GM04504 (cell line): ENCODE measurements at places on chromosomes 5 and 9.
A peak's percentile ranks its signal among the peaks of the same experiment; 100 is the strongest.

DNA sequence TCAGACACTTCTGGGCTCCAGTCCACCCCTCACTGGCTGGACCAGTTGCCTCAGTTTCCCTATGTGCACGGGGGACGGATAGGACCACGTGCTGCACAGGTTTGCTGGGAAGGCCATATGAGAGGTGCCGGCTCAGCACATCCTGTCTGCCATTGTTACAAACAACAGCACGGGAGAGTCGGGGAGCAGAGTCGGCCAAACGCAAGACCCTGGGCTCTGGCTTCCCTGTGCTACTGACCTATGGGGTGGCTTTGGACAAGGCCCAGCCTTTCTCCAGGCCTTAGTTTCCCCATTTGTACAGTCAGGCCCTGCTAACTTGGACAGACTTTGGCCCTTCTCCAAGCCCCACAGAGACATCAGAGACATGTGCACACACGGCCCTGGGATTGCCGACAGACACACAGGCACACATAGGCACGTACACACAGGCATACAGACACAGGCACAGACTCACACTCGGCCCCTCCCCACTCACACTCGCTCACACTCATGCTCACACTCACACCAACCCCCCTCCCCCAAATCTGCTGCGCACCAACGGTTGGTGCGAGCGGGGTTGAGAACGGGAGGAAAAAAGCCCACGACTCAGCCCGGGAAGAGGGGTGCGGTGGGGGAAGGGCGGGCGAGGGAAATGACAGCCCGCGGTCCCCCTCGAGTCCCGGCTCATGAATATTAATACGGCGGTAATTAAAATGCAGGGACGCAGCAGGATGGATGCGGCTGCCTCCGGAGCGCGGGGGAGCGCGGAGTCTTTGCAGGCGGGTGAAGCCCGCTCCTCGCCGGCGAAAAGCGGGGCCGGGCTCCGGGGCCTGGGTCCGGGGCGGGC, 133.0 kb downstream of the C9orf50 start:
- no peak for DNase-seq

DNA sequence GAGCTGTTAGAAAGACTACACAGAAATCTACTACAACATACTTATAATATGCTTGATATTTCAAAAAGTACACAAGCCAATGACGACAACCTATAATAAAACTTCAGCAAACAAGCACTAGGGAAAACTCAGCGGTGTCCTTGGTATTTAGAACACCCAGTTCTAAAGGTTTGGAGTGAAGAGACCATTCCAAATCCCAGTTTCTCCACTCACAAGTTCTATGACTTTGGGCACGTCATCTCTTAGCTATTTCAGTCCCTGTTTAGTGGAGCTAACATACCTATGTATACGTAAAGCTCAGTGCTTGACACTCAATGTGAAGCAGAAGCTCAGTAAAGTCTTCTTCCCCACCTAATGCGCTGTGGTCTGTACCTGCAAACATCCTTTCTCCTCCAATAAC, 52.8 kb downstream of the MLLT3 start:
- DNase-seq, result no peak

- no peak for DNase-seq
Measured at GRCh38 chr9:88984543-88984883, 6.8 kb upstream of the S1PR3 start.

GRCh38 chr5:65483546-65484346, 2.0 kb upstream of the ADAMTS6 start:
- peak; percentile 49 for DNase-seq

GRCh38 chr9:14207352-14207995, 106.5 kb downstream of the NFIB start:
- DNase-seq, result no peak

GRCh38 chr5:36089989-36090388, 23.3 kb upstream of the UGT3A2 start:
- DNase-seq, result peak; percentile 9

GRCh38 chr9:19408693-19409400, at the start of gene ACER2:
TSS of gene ACER2 (plus strand) at chr9:19409009. CDS start at chr9:19409085, 76 bp downstream.
- peak; percentile 74 for DNase-seq

DNA sequence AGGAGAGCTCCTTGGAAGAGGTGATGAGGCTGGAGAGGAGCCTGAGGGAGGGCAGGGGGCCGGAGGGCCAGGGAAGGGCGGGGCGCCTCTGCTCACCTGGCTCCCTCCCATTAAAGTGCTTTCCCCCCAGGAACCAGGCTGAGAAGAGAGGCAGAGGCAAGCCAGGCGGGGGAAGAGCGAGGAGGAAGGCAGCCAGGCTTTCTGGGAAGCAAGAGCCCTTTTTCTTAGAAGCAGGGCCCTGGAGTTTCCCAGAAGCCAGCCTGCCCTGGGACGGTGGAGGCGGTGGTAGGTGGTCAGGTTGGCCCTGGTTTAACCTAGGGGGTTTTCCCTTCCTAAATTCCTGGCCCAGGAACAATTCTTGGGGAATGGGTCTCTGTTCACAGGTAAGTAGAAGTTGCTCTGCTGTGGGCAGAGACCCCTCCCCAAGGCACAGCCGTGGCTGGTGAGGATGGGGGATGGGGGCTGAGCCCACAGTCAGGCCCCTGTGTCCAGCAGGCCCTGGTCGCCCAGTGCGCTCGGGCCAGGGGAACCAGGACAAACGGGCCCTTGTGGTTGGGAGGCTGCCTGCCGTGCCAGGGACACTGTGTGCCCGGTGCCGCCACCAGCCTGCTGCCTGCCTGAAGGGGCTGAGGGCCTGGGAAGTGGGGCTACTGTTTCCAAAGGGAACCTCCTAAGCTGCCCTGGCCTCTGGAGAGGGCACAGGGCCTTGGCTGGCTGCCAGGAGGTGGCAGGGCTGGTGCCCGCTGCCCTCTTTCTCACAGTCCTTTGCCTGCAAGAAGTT, 16.6 kb upstream of the RALGDS start:
- DNase-seq, result no peak

- DNase-seq, result no peak
Measured at GRCh38 chr9:127817881-127818434, 15.3 kb downstream of the FPGS start.

DNA sequence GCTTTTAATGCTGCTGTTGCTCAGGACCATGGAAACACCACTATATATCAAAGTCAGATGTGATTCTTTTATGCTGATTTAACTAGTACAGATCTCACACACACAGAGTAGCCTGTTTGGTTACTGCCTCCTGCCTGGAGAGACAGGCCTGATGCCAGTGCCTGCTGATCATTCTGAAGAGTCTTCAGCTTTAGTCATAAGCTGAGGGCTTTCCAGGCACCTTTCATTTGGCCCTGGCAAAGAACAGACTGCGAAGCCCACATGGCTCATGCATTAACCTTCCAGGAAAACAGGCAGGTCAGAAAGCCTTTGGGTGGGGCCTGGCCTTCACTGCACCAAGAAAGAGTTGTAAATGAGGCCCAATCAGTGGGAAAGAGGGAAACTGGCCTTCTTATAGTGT, 144.7 kb downstream of the SAXO1 start:
- peak; percentile 32 for DNase-seq

- DNase-seq, result no peak
Measured at GRCh38 chr5:30866142-30866541, 327.3 kb upstream of the CDH6 start.

DNA sequence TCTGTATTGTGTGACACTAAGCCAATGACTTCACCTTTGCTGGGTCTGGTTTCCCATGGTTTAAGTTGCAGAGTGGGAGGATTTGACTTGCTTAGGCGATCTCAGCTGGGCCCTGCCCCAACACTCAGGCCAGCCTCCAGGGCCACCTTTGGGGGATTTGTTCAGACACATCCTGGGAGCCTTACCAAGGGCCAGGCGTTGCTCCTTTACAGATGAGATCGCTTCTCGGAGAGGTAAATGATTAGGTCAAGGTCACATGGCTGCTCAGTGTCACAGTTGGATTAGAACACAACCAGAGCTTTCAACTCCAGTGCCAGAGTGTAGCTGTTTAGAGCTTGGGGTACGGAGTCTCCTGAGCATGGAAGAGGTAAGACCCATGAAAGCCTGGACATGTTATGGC, 57.5 kb downstream of the COL27A1 start:
- DNase-seq, result no peak

- no peak for DNase-seq
Measured at GRCh38 chr9:2800394-2801179, 43.3 kb downstream of the PUM3 start.

DNA sequence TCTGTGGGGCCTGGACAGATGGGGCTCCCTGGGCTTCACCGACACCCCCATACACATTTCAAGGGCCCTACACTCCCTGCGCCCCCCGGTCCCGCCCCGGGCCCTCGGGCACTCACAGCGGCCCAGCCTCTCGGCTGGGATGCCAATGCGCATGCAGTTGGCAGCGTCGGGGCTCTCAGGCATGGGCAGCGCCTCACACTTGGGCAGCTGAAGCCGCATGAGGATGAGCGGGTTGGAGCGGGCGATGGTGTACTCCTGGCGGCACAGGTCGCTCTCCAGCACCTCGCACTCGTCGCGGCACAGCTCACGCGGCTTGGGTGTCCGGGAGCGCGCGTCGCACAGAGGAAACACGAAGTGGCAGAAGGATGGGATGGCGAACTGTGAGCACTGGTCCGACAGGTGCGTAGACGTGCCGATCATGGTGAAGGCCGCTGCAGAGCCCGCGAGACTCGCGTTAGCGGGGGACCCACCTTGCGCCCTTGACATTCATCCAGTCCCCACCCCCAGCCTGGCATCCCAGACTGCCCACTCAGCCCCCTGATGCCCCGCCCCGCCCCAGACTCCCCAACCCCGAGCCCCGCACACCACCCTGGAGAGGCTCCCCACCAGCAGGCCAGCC, 216.9 kb downstream of the ROR2 start:
- no peak for DNase-seq

DNA sequence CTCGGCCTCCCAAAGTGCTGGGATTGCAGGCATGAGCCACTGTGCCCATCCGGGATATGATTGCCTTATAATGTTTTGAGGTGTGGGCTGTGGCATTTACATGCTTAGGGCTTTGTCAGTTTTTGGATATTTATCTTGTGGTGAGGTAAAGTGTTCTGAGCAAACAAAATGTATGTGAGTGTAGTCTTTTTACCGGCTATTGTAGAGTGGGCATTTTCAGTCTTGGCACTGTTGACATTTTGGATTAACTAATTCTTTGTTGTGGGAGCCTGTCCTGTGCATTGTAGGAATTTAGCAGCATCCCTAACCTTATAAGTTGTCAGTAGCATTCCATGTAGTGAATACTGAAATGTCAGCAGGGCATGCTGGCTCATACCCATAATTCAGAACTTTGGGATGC, 21.6 kb downstream of the G3BP1 start:
- DNase-seq, result no peak

DNA sequence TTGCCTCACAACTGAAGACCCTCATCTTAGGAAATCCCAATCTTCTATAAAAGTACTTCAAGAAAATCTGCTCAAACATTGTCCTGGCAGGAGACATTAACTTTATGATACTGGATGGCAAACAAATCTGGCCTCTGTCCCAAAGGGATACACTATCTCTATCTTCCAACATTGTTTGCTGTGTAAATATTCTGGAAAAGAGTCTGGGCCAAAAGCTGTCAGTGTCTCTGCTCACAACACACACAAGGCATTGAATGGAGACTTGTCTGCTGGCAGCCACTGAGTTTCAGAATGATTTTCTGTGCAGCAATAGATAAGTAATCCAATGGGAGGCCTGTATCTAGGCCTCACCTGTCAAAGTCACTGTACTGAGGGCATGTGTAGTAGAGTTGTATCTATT, 471.1 kb downstream of the DMAC1 start:
- no peak for DNase-seq

DNA sequence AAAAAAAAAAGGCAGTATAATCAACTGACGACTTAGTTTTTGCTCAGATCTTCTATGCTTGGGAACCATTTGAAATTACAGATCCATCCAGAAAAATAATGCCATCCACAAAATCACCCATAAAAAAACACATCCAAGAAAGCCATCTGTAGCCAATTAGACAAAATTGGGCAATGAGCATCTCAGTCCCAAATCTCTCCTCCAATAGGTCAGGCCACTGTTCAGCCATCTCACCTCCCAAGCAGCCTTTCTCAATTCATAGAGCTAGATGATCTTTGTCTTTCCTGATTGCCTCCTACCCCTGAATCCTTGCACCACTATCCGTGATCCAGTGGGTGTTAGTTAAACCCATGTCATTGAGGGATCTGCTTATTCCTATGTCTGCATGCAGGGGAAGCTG, 139.6 kb downstream of the SCAMP1 start:
- no peak for DNase-seq

- no peak for DNase-seq
Measured at GRCh38 chr5:66180282-66181155, 36.4 kb downstream of the SREK1 start.

GRCh38 chr9:77912895-77913693, 118.5 kb downstream of the GNAQ start:
- no peak for DNase-seq

DNA sequence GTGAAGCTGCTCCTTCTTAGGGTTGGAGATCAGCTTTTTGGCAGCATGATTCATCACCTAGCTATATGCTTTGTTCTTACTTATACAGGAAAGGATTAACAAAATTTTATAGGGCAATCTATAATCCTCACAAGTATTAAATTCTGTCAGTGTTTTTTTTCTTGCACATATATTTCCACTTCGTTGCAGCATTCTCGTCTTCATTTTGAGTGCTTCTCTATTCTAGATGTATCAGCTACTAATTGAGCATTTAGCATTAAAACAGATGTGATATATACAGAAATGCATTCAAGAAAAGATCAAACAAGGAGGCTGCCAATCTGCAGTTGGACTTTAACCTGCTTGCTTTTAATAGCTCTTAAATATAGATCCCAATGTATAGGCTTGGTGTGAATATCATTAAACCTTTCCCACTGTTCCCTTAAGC, 3.6 kb upstream of the CTXN3 start:
- no peak for DNase-seq

GRCh38 chr9:120878188-120879130, 1.5 kb upstream of the PHF19 start:
- DNase-seq, result no peak

DNA sequence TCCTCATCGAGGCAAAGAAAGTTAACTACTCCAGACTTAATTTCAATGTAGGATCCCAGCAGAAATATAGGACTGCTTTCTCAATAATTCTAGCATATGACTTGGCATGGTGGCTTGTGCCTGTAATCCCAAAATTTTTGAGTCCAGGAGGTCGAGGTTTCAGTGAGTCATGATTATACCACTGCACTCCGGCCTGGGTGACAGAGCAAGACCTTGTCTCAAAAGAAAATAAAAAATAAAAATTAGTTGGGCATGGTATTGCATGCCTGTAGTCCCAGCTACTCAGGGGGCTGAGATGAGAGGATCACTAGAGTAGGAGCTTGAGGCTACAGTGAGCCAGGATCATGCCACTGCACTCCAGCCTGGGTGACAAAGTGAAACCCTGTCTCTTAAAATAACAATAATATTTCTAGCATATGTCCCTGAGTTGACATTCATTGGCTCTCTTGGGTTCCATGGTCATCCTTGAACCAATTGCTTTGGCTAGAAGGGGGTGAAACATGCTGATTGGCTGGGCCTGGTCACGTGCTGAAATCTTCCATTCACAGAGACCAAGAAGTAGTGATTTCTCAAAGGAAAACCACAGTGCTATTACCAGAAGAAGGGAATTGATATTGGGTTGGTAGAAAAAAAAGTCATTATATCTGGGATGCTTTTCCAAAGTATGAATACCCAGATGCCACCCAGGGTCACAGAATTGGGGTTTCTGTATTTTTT, 31.6 kb upstream of the GARNL3 start:
- no peak for DNase-seq

GRCh38 chr5:134647750-134648424, 698 bp upstream of the SEC24A start:
- no peak for DNase-seq

- peak; percentile 85 for DNase-seq
Measured at GRCh38 chr9:81558091-81558830, 131.1 kb downstream of the TLE1 start.
